Kidney capillary endothelial cell (primary cell): ENCODE measurements at places on chromosomes 5 and 9.

DNA sequence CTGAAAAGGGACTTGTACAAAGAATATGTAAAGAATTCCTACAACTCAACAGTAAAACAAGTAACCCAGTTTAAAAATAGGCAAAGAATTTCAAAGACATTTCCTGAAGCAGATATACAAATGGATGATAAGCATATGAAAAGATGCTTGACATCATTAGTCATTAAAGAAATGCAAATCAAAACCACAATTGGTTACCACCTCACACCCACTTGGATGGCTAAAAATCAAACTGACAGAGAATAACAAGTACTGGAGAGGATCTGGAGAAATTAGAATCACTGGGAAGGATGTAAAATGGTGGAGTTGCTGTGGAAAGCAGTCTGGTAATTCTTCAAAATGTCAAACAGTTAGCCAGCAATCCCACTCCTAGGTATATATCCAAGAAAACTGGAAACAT is 12.5 kb upstream of the FOXE1 start:
- no peak for DNase-seq

- no peak for DNase-seq
Measured at GRCh38 chr5:76851728-76852369, 2.0 kb downstream of the S100Z start.

DNA sequence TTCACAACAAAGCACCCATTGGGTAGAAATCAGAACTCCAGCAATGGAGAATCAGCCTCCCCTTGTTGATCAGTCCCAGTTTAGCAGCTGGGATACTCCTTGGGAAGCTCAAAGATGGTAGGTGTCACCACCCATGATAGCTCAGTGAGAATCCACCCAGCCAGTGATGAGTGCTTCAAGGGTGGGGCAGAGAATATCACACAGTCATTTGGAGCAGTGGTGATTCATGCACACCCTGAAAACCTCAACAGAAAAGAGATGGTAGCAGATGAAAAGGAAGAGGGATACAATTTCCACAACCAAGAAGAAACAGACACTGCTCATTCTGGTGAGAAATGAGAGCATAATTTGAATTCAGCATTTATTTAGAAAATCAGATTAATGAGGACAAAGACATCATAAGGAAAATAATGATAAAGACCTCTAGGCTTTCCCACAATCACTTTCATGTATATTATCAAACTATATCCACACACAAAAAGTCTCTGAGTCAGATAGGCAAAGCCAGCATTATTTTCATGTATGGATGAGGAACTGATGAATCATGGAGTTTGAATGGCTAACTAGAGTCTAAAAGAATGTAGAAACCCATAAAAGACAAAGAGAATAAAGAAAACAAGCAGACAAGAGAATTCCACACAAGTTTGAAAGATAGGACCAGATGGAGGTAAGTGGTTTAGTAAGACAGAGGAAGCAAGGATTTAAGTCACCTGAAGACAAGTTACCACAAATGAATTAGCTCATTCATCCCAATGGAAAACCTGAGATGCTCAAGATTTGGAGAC is 82.9 kb downstream of the FEM1C start:
- peak; percentile 54 for DNase-seq

GRCh38 chr5:8767746-8768145 is 778.1 kb downstream of the SEMA5A start:
- DNase-seq: no peak

GRCh38 chr5:21684992-21685391 is 1168.2 kb downstream of the CDH12 start:
- DNase-seq: no peak

- DNase-seq: no peak
Measured at GRCh38 chr5:36685631-36686288, 79.4 kb downstream of the SLC1A3 start.

DNA sequence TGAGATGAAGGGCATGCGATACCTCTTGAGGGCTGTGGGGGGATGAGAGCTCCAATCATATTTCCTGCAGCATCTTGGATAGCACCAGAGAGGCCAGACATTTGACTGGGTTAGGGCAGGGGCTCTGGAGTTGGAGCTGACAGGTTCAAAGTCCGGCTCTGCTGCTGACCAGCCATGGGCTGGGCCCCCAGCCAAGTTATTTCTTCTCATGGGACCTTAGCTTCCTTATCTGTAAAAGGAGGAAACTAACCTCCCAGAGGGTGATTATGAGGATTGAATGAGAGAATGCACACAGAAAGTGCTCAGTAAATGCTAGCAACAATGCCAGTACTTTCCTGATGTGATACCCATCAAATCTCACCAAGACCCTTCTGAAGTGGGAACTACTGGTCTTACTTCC is 65.2 kb upstream of the SLC25A51 start:
- DNase-seq: no peak

DNA sequence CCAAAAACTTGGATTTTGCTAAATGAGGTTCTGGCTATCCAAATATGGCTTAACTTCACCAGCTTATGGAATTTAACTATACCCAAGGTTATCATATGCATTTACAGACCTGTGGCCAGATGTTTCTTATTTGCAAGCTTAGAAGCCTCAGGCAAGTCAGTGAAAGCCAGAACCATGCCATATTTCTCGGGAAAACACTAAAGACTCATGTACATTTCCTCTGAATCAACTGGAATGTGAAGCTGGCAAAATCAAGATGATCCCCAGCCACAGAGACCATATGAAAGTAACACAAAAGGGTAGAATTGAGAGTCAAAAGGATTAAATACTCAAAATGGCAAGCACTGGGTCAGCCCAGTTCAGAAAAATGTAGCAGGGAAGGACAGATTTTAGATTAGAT is 76.4 kb upstream of the SLC1A1 start:
- no peak for DNase-seq
